A549 treated with GW870086 at 1 μM for 4 hours (cell line): ENCODE measurements at places on chromosomes 7 and 10. TPM values are rescaled to one million over a fixed set of nuclear protein-coding genes. Genes with fewer than 3 reads are reported as not detected.

Gene DEPP1
- total RNA-seq = 1.3 to 1.7 TPM (median 1.4 TPM) in 5 replicates

Gene ITGA8
- total RNA-seq = not detected in 5 replicates

Gene MTURN
- total RNA-seq = 4.5 to 6.6 TPM (median 5.7 TPM) in 5 replicates

Gene NEUROD6
- not detected in 5 replicates for total RNA-seq

Gene UCMA
- not detected in 5 replicates for total RNA-seq

Gene HOXA10
- total RNA-seq = 6.9 to 7.2 TPM (median 7.1 TPM) in 5 replicates

Gene SPDYE3
- not detected in 5 replicates for total RNA-seq

Gene GRM3
- not detected in 5 replicates for total RNA-seq

Gene STAMBPL1
- 27.9 to 34.3 TPM (median 31.3 TPM) in 5 replicates for total RNA-seq

Gene SORBS1
- total RNA-seq = 0.42 to 0.93 TPM (median 0.50 TPM) in 5 replicates

Gene SUN3
- total RNA-seq = not detected in 5 replicates

Gene SEMA4G
- 7.5 to 9.3 TPM (median 8.7 TPM) in 5 replicates for total RNA-seq

Gene FBXL15
- total RNA-seq = 6.5 to 9.6 TPM (median 8.2 TPM) in 5 replicates

Gene CUZD1
- total RNA-seq = 1.2 to 1.7 TPM (median 1.3 TPM) in 5 replicates

Gene SPDYE9
- not detected in 5 replicates for total RNA-seq

Gene ASB15
- not detected in 5 replicates for total RNA-seq

Gene CNOT4
- total RNA-seq = 10.0 to 11.8 TPM (median 10.7 TPM) in 5 replicates

Gene PILRA
- total RNA-seq = 3.5 to 6.3 TPM (median 5.6 TPM) in 5 replicates

Gene GNAT3
- not detected in 5 replicates for total RNA-seq

Gene EIF5AL1
- total RNA-seq = 1.8 to 3.7 TPM (median 2.0 TPM) in 5 replicates

Gene LIPF
- total RNA-seq = not detected in 5 replicates

Gene AGAP6
- 6.8 to 9.7 TPM (median 8.6 TPM) in 5 replicates for total RNA-seq

Gene ST8SIA6
- total RNA-seq = 0.08 to 0.13 TPM in 2 of 5 replicates, not detected in the others

Gene LLCFC1
- total RNA-seq = not detected in 5 replicates

Gene BMPER
- 4.3 to 7.3 TPM (median 5.1 TPM) in 5 replicates for total RNA-seq

Gene GIMAP6
- total RNA-seq = not detected in 5 replicates

Gene PON3
- 30.6 to 38.5 TPM (median 36.6 TPM) in 5 replicates for total RNA-seq

Gene FAM180A
- total RNA-seq = 0.12 TPM in 1 of 5 replicates, not detected in the others

Gene STK31
- 0.39 to 1.1 TPM (median 0.66 TPM) in 5 replicates for total RNA-seq

Gene DLX6
- not detected in 5 replicates for total RNA-seq

Gene OIT3
- total RNA-seq = 0.07 to 0.34 TPM in 2 of 5 replicates, not detected in the others

Gene LRRC18
- total RNA-seq = not detected in 5 replicates

Gene TBC1D12
- total RNA-seq = 4.6 to 5.9 TPM (median 5.4 TPM) in 5 replicates

Gene HOXA7
- total RNA-seq = 3.7 to 4.8 TPM (median 4.6 TPM) in 5 replicates

Gene FRAT1
- 0.97 to 2.0 TPM (median 1.7 TPM) in 5 replicates for total RNA-seq

Gene GSTO2
- total RNA-seq = 1.5 to 3.3 TPM (median 1.9 TPM) in 5 replicates

Gene CCDC172
- not detected in 5 replicates for total RNA-seq

Gene TBXAS1
- 9.7 to 15.9 TPM (median 14.3 TPM) in 5 replicates for total RNA-seq

Gene CLCN1
- total RNA-seq = 0.03 to 0.08 TPM (median 0.03 TPM) in 3 of 5 replicates, not detected in the others

Gene KIAA1217
- total RNA-seq = 1.4 to 2.2 TPM (median 1.8 TPM) in 5 replicates

Gene AKR1C4
- total RNA-seq = 0.10 to 0.32 TPM (median 0.24 TPM) in 5 replicates

Gene PPA1
- total RNA-seq = 223 to 246 TPM (median 227 TPM) in 5 replicates

Gene RASA4B
- total RNA-seq = 1.1 to 2.4 TPM (median 2.1 TPM) in 5 replicates

Gene ASZ1
- not detected in 5 replicates for total RNA-seq

Gene SYPL1
- 77.4 to 97.3 TPM (median 90.3 TPM) in 5 replicates for total RNA-seq

Gene LOXL4
- total RNA-seq = 1.1 to 1.6 TPM (median 1.5 TPM) in 5 replicates
